ENCODE measurements at places on chromosomes 1 and 21.
A peak's percentile ranks its signal among the peaks of the same experiment; 100 is the strongest.

DNA sequence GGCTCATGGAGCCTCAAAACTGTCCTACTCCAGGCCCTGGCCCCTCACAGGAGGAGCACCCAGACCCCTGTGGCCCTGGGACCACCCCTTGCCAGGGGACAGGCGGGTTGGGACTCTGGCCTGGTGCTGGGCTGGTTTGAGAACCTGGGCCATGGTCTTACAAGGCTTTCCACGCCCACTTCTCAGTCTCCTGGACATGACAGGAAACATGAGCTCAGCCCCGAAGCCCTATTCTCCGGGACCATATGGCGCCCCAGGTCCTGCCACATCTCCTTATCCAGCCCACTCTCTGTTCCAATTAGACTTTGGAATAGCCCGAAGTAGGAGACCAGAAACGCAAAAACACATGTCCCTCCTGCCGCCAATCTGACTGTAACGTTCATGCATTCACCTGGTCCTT lies 47.9 kb downstream of the KCNAB2 start:
- no peak for ATAC-seq

DNA sequence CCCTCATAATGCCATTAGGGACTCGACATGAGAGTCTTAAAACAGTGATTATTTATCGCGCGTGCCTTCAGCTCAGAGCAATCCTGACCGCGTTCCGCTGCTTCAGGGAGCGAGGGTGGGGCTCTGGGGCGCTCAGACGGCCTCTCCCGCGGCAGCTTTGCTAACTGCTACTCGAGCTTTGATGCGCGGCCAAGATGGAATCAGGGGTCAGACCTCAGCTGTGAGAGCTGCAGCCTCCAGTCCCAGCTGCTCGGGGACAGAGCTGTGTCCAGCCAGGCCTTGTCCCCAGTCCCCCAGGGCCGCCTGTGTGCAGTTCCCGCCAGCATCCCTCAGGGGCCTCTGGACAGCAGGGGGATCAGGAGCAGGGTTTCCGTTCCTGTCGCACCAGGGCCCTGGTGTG lies 104.6 kb upstream of the TTC34 start:
- ATAC-seq: no peak

- peak; percentile 63 for ATAC-seq
These were observed 5.1 kb downstream of the TNFRSF8 start for GRCh38 chr1:12067900-12068821.

GRCh38 chr21:41090981-41091380 lies 77.0 kb upstream of the BACE2 start:
- no peak for ATAC-seq

- ATAC-seq: peak; percentile 85
These were observed 192.2 kb downstream of the TGFB2 start for GRCh38 chr1:218537122-218537913.

GRCh38 chr1:53343831-53344668 lies 16.2 kb upstream of the LRP8 start:
- ATAC-seq: peak; percentile 47

- peak; percentile 31 for ATAC-seq
These were observed 8.0 kb upstream of the PLCH2 start for GRCh38 chr1:2468041-2468472.

DNA sequence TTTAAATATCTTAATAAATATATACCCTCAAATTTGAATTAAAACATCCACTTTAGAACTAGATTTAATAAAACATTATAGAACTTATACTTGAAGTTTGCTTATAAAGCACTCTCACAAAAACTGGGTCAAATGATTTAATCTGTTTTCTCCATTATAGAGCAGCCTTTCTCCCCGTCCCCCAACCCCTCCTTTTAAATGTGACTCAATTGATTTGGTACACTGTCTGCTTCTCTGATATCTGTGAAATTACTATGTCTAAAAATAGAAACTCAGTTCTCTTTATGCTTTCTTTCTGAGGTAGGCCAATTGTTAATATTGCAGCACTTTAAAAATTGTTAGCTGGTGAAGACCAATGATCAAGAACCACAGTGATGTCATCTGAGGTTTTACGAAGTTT lies 6.9 kb upstream of the ZBTB21 start:
- no peak for ATAC-seq

- ATAC-seq: no peak
These were observed 37.2 kb downstream of the VN1R5 start for GRCh38 chr1:247293047-247293446.

DNA sequence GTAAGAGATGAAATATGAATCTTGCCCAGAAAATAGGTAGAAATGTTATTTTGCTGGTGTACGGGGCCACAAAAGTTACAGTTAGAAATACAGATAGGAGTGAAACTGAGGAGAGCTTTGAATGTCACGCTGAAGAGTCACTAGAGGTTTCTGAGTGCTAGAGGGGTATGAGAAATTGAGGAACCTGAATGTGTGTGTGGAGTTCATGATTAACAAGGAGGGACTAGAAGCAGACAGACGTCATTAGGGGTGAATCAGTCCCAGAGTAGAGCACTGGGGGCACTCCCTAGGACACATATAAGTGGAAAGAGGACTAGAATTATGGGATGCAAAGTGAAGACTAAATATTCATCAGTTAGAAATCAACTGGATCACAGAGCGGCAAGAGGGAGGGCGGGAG lies 188.9 kb upstream of the MAP1LC3C start:
- ATAC-seq: no peak

GRCh38 chr1:45974541-45975269 lies 157.7 kb downstream of the PIK3R3 start:
- ATAC-seq: peak; percentile 63

DNA sequence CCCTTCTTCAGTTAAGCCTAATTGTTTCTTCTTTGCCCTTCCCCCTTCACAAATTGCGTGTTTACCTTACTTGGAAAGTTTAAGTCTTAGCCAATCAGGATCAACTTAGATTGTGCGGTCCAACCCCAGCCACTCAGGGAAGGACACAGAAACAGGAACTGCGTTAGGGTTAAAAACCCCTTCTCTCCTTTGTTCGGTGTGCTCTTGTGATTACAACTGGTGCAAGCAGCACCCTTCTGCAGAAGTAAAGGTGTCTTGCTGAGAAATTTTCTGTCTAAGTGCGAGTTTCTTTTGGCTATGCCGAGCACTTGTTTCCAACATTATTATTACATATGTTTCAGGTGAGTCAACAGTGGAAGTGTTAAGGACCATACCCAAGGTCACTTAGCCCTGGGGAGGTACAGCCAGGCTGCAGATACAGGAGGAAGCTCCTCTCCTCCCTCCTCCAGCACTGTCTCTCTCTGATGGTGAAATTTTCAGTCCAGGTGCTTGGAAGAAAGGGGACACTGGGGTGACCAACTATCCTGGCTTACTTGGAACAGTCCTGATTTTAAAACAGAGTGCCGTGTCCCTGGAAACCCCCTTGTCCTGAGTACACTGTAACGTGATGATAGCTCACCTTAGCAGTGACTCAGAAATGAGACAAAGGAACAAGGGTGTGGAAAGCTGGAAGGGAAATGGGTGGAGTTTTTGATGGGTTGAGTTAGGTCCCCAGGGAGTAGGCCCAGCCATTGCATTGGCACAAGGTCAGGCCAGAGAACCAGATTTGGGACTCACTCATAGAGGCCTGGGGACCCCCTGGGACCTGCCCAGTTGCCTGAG lies 68.7 kb upstream of the KLHDC7A start:
- ATAC-seq: no peak

- ATAC-seq: no peak
These were observed 57.0 kb downstream of the PLEKHA6 start for GRCh38 chr1:204302769-204303168.

- no peak for ATAC-seq
These were observed 23.1 kb upstream of the DNASE2B start for GRCh38 chr1:84374991-84375696.

DNA sequence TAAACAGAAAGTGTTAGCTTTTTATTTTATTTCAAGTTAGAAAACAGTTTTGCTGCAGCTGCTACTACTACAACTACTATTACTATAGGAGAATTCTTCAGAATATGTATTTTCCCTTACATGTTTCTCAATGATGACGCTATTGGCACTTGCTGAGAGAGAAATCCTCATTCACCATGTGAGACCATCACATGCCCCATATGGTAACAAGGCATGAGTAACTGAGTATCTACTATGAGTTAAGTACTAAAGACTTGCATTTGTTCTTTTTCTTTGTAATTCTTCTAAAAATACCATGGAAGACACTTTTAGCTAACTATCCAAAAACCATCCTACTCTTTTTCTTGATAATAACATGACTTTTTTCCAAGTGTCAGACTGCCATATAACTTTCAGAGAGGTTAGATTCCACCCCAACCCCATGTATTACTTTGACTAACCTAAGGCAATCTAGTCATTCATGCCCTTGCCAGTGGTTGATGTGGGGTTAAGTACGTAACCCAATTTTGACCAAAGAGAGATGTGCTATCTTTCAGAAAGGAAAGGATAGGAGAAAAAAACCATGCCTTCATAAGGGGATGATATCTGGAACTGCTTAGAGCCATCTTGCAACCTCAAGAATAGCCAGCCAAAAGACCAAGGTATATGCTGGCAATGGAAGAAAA lies 42.9 kb downstream of the COP1 start:
- ATAC-seq: no peak

DNA sequence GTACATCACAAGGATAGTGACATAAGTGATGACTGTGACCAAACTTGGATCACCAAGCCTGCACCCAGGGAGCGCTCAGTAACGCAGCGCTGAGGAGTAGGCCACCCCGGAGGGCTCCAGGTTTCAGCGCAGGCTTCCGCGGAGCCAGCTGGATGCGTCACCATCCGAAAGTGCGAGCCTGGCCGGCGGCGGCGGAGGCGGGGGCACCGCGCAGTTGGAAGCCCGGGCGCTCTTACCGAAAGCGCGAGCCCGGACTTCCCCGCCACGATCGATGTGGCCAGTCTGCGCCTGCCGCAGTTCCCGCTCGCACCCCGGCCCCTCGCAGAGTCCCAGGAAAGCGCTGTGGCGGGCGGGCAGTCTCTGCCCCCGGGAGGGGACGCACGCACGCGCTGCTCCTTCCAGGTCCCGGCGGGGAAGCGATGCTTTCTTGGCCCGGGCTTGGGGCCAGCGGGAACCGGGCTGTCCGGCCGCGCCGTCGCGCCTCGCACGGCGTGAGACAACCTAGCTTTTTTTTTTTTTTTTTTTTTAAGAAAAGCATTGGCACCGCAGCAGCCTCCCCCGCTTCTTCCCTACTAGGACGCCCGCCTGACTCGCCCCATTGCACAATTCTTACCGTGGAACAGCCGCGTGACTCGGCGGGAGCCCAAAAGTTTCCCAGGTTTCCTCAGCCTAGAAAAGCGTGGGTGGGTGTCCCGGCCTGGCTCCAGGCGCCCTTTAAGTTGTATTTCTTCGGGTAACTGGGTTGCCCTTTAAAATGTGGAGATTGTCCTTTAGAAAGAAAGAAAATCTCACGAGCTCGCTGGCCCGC lies 36.4 kb upstream of the JAK1 start:
- ATAC-seq: no peak

DNA sequence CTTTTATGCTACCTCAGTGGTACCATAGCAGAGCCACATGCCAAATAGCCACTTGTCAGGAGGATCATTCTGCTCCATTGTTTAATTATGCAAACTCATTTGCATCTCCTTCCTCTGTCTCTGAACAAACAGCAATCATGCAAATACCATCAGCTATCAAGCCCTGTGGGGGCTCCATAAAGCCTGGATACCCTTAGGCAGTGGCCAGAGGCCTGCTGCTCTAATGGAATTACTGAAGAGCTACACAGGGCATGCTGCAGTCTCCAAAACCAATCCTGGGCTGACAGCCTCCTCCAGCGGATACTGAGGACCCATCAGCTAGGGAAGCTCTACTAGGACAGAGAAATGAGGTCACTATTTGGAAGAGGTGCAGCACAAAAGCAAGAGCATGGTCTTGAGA lies 376.3 kb downstream of the KCNH1 start:
- no peak for ATAC-seq

DNA sequence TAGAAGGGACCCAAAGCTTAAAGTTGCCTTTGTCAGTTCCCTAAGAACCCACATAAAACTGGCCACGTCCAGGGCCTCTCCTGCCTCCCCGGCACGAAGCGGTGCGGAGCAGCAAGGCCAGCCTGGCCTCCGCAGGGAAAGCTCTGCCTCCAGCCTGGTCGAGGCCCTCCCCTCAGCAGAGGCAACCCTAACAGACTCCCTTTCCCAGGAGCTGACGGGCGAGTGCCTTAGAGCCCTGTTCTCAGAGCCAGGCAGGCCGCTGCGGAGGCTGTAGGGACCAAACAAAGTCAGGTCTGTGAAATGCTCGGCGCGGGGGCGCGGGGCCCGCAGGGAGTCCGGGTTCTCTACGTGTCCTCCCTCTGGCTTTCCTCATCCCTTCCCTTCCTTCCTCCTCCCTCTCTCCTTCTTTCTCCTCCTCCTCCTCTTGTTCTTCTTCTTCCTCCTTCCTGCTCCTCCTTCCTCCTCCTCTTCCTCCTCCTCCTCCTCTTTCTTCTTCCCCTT lies 40.7 kb downstream of the RIPK4 start:
- ATAC-seq: no peak

DNA sequence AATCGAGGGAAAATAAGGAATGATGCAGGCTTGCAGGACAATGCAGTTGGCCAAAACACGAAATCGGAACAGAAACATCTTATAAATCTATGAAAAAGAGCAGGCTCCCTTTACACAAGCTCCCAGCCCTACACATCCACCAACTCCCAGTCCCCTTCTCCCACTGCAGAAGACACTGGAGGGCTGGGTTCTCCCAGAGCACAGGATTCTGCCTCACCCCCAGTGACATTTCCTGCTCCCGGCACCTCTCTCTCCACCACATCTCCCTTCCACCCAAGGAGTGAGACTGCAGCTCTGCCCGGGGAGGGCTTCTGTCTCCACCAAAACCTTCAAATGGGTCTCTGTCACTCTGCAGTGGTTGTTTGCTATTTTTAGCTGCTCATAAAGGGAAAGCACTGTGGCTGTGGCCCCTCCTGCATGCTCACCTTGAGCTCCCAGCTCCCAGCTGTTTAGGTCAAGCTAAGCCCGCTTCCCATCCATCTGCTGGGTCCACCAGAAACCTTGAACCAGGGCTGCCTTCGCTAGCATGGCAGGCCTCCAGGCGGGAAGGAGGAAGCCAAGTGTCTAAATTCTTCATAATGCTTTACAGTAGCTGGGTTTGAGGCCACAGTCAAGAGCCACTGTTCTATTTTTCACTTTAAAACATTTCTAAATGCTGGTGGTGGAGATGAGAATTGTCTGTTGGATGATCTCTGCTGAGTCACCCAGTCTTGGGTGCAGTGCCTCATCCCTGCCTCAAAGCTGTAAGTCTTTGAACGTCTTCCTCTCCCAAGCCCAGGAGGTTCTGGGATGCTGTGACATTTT lies 3.3 kb upstream of the C2CD2 start:
- peak; percentile 57 for ATAC-seq

- no peak for ATAC-seq
These were observed 19.1 kb downstream of the NPPA start for GRCh38 chr1:11828511-11828910.
